ENCODE measurements at places on chromosomes 7 and 10. TPM values are rescaled to one million over a fixed set of nuclear protein-coding genes. Genes with fewer than 3 reads are reported as not detected.

The TMEM229A gene
- not detected for polyA plus RNA-seq

The ARHGAP21 gene
- 12.7 TPM for polyA plus RNA-seq

The ARHGAP22 gene
- 0.62 TPM for polyA plus RNA-seq

The VIPR2 gene
- 1.3 TPM for polyA plus RNA-seq

The FRMPD2 gene
- polyA plus RNA-seq: 0.34 TPM

The NPSR1 gene
- not detected for polyA plus RNA-seq

The RAB19 gene
- polyA plus RNA-seq: 0.82 TPM

The KCNH2 gene
- 1.5 TPM for polyA plus RNA-seq

The HTR5A gene
- not detected for polyA plus RNA-seq

The GOT1 gene
- 241 TPM for polyA plus RNA-seq

The CFAP46 gene
- 3.8 TPM for polyA plus RNA-seq

The HOXA11 gene
- 5.5 TPM for polyA plus RNA-seq

DNA sequence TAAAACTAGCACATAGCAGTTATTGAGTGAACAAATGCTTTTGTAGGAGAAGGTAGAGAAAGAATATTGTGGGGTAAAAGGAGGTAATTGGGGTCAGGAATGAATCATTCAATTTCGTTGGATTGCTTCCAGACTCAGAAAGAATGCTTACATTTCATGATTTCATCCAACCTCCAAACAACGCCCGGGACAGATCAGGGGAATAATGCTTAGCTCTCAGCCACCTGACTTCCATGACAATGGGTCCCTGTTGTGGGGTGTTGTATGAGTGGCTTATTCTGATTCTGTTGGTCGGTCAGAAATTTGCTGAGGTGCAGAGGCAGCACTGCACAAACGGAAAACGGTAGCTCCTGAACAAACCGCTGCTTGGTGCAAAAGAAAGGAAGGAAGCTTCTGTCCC is 24.0 kb upstream of the INPP5F start:
- no peak for DNase-seq

DNA sequence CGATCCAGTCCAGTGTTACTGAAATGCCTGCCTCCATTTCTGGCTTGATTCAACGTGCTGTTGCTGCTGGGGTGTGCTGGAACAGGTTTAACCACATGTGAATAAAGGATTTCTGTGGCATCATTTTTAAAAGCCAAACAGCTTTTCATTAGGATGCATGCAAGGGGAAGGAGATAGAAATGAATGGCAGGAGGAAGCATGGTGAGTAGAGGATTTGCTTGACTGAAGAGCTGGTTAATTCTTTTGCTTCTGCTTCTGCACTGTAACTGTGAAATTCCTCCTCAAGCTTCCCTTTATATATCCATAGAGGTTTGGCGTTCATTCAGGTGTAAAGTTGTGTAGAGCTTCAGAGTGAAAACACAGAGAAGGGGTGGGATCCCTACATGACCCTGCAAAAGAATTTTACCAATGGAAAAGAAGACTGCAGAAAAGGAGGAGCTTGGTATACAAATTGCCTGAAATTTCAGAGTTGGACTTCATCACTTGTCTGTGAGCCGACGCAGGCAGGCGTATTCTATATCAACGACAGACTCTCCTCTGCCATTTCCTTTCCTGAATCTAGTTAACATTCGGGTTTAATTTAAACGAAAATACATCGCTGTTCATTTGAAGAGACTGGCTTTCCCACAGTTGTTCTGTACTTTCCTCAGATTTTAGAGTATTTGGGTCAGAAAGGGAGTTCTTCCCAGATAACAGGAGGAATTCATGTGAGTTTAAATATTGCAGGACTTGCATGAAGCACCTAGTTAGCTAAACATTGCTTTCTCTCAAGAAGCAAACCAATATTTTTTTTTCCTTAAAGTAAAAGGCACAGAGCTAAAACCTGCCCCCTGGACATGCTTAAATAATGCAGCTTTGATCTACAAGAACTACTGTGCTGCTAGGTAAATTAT is at the start of gene SOSTDC1:
TSS of gene SOSTDC1 (minus strand) at position 270 of the 893 bp plus-strand sequence. CDS start at position 200, 70 bp downstream.
- no peak for DNase-seq

DNA sequence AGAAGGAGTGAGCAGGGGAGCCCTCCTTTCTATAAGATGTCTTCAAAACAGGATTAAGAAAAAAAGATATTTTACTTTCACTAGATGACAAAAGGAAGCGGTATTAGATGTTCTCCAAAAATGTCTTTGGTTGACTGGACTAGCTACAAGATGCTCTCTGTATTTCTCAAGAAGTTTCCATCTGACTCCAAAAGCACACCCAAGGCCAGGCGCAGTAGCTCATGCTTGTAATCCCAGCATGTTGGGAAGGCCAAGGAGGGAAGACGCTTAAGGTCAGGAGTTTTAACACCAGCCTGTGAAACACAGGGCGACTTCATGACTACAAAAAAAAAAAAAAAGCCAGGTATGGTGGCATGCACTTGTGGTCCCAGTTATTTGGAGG is 84.5 kb downstream of the PIP4K2A start:
- DNase-seq: no peak

DNA sequence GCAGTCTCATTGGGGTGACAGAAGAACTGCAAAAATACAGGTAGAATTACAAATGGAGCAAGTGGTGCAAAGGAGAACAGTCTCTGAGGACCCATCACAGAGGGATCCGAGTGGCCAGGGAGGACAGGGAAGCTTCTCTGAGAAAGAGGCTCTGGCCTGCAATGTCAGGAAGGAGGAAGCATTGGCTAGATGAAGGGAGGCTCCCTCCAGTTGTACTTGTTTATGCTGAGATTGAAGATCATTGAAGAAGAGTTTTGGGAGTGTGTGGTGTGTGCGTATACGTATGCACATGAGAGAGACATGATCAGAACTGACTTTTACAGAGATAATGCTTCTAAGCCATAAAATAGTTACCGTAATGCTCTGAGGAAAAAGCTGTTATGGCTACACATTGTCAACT is 274.7 kb upstream of the FZD8 start:
- peak; percentile 35 for DNase-seq

GRCh38 chr10:5512881-5513612 is 11.7 kb upstream of the CALML3 start:
- no peak for DNase-seq

DNA sequence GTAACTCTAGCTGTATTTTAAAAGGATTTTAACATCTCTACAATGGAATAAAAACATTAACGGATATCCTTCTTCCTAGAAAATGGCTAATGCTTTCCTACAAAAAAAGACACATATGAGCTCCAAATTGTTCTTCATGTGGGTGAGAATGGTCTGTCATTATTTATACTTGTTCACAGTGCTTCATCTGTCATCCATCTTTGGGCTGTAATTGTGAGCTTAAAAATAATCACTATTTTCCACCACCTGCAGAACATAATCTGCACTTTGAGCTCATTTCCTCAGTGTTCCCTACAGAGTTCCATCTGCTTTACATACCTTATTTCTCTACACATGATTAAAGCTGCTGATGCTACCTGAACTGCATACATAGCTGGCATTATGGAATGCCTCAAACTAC is 979.1 kb upstream of the C7orf33 start:
- no peak for DNase-seq

DNA sequence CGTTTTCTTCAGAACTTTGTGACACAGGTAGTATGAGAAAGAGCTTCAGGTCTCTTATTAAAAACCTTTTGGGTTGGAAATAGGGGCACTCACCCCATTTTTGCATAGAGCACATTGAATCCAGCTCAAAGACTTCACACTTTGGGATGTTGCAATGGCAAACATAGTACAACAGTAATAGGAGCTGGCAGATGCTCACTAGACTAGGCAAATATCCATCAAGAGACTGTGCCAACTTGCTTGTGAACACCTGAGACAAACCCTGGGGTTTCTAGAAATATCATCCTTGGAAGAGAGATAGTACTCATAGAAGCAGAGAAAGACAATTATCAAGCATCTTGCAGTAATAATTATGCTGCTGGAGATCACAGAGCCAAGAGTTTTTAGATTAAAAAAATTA is 280.0 kb downstream of the CACNA2D1 start:
- DNase-seq: no peak

- no peak for DNase-seq
Observed at GRCh38 chr7:98091061-98091460, 15.6 kb upstream of the LMTK2 start.

- DNase-seq: no peak
Observed at GRCh38 chr10:58590152-58590840, 77.6 kb downstream of the BICC1 start.

GRCh38 chr7:23315366-23315765 is 16.2 kb downstream of the MALSU1 start:
- no peak for DNase-seq

DNA sequence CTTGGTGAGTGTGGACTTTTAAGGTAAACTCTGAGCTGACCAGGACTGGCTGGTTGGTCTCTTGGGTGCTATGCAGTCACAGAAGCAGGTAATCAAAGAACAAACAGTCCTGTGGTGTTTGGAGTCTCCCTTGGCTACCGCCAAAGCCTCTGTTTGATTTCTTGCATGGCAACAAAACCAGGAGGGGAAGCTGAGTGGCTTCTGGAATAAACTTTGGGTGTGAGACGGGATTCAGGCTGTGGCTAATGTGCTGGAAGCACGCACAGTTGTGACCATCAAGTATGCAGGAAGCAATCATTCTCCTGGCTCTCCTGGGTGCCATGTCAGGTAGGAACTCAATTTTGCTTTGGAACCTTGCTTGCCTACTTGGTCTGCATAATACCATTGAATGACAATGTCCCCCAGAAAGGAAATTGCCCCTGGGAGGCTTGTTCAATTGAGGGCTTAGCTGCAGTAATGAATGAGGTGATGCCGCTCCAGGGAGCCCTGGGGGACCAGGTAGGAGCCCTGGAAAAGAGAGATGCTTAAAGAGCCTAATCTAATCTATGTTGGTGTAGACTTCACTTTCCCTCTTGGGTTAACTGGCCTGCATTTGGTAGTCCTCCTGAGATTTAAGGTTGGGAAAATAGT is at the start of gene CDHR3:
TSS of gene CDHR3 (plus strand) at position 227 of the 630 bp plus-strand sequence. CDS start at position 282, 55 bp downstream.
- no peak for DNase-seq

- DNase-seq: no peak
Observed at GRCh38 chr10:74335501-74335900, 184.5 kb downstream of the ADK start.

DNA sequence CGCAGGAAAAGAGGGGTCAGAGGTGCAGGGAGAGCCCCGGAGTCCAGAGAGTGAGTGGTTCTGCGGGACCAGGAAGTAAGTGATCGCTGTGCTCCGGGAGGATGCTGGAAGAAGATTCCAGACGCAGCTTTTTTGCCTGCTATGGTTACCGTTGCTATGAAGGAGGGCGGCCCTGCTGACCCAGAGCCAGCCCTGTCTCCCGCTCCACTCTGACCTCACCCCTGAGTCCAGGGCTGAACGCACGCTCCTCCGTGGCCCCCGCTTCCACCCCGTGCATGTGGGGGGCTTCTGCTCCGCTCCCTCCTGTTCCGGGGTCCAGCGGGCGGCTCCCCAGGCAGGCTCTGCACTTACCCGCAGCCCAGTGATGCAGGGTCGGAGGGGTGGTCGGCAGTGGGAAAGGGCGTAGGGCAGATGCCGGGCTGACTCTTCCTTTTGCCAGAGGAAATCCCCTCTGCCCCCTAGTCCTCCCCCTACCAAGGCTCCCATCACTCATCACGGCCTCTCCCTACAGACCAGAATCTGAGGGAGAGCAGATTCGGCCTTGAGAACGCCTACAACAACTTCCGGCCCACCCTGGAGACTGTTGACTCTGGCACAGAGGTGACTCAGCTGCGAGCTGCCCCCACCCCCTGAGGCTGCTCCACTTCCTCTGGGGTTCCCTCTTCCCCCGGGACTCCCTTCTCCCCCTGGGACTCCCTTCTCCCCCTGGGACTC is 2.7 kb upstream of the MUC17 start:
- peak; percentile 75 for DNase-seq

- no peak for DNase-seq
Observed at GRCh38 chr7:22302193-22302592, 54.8 kb downstream of the RAPGEF5 start.

GRCh38 chr7:81611040-81611439 is 158.8 kb downstream of the HGF start:
- no peak for DNase-seq

GRCh38 chr7:98394377-98394836 is 6.5 kb downstream of the BAIAP2L1 start:
- no peak for DNase-seq

DNA sequence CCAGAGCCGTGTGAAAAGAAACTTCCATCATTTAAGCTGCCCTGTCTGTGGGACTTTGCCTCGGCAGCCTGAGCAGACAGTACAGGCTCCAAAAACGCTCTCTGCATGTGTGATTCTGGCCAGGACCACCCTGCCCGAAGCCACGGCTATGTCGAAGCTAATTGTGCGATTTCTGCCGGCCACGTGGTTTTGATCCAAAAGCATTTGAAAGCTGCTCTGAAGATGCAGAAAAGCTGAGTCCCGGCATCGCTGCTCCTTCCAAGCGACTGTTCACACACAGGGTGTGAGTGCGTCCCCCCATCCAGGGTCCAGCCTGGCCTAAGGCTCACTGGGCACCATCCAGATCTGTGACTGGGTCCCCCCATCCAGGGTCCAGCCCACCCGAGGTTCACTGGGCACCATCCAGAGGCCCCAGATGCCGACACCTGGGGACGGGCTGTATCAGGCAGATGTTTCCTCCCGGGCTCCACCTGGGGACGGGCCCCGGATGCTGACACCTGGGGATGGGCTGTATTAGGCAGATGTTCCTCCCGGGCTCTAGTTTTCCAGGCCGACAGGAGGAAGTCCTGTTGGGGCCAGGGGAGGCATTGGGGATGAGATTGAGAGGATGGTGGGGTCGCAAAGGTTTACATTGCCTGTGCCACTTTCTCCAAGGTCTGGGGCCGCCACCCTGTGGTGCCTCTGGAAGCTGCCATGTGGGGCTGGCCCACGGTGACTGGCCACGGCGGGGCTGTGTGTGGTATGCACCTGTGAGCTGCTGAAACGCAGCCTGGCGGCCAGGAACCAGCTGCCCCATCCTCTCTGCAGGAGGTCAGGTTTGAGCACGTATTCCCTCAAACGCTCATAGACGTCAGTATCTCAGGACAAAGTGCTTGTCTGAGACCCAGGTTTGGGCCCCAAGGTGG is 527.4 kb downstream of the DNAJB6 start:
- DNase-seq: no peak

GRCh38 chr10:55146032-55146431 is 345.0 kb upstream of the PCDH15 start:
- DNase-seq: no peak

DNA sequence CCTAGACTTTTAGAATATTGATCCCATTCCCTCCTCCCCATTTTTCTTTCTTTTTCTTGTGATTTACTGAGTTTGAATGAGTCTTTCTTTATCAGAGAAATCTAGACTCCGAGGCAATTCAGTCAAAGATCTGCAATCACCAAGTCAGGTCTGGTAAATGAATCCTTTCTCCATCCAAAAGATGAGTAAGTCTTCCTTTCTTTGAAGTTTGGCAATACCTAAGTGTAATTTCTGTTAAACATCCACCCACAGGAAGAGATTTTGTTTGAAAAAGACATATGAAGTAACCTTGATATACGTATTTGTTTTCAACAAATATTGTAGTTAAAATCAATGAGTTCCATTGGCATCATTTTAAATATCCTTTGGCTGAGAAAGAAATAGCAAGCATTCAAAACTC is 58.3 kb downstream of the SLC39A12 start:
- DNase-seq: no peak

DNA sequence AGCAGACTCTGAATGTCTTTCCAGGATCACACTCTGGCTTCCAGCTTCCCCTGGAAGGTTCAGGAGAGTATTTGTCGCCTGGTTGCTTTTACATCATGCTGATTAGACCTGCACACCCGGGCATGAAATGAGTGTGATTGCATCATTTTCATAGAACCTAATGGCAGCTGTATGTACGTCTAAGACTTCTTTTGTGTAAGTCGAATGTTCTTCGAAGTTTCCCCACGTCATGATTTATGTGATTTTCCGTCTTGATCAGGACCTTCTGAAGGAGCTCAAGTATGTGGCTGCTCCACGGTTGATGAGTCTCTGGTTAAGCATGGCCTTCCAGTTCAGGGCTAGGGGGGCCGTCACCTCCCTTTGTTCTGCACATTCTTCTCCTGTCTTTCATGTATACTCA is 4.5 kb downstream of the EIF4H start:
- peak; percentile 78 for DNase-seq
